ENCODE measurements at places on chromosomes 12 and 14.

DNA sequence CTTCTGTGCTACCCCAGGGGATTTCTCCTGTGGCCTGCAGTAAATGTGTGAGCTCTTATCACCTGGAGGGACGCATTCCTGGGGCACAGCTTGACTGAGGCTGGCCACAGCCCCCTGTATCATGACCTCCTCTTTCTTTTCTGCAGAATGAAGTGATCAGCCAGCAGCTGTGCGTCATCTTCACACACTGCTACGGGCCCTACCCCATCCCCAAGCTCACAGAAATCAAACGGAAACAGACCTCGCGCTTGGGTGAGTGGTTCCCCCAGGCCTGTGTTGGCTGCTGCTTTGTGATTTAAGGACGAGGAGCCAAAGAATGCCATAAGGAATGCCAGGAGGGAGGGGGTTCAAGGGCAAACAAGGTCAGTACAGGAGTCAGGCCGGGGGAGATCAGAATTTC lies 50.5 kb upstream of the PWP1 start:
- no peak for DNase-seq

DNA sequence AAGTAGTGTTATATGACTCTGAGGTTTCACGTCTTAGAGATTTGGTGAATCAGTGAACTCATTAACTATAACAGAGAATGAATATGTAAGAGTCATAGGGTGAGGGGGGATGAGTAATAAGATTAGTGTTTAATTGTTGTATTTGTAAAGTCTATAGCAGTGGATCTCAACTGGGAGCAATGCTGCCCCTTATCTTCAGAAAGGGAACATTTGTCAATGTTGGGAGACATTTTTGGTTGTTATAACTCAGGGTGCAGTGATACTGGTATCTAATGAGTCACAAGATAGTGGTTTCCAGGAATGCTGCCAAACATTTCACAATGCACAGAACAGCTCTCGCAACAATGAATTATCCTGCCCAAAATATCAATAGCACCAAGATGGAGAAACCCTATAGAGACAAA lies 1193.7 kb downstream of the GALC start:
- no peak for DNase-seq

DNA sequence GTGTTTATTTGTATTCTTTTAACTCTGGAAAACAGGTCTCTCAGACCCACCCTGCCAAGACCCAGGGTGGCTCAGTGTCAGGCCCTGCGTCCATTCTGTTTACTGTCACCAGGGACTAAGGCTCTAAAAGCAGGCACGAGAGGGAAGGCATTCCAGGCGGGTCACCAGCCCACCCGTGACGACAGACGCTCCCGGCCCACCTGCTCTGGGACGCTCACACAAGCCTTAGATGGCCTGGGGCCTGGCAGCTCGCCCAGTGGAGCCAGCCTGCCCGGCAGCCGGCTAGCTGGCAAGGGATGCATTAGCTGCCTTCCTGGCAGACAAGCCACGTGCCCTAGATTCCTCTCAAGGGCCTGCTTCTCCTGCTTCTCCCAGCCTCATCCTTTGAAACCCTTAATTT lies 9.2 kb upstream of the NUAK1 start:
- DNase-seq = peak; percentile 88

GRCh38 chr12:124682425-124683151 lies 115.2 kb upstream of the NCOR2 start:
- DNase-seq = no peak

- DNase-seq = no peak
Measured at GRCh38 chr14:22380571-22381407, 208.2 kb downstream of the DAD1 start.

GRCh38 chr14:22177870-22178269 lies 411.2 kb downstream of the DAD1 start:
- DNase-seq = no peak
